ENCODE measurements at places on chromosomes 2 and 18.

- peak; percentile 61 for DNase-seq
These were observed 537 bp downstream of the AGFG1 start for GRCh38 chr2:227472265-227473121.

DNA sequence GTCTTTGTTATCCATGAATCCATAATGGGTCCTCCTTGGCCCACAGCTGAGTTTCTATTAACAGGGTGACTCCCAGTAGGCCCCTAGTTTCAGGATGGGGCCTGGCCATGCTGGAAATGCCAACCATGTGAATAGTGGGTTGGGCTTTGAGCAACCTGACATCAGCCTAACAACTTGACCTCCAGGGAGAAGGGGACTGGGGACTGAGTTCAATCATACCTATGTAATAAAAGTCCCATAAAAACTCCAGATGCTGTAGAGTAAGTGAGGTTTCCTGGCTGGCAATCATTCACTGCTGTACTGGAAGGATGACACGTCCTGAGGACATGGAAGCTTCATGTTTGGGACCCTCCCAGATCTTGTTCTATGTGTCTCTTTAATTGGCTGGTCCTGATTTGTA, 7.9 kb downstream of the REV1 start:
- DNase-seq, result peak; percentile 53

- DNase-seq, result no peak
These were observed 282.0 kb downstream of the DPP10 start for GRCh38 chr2:114724454-114724853.

GRCh38 chr18:29644276-29644675, 1398.3 kb downstream of the DSC3 start:
- no peak for DNase-seq

DNA sequence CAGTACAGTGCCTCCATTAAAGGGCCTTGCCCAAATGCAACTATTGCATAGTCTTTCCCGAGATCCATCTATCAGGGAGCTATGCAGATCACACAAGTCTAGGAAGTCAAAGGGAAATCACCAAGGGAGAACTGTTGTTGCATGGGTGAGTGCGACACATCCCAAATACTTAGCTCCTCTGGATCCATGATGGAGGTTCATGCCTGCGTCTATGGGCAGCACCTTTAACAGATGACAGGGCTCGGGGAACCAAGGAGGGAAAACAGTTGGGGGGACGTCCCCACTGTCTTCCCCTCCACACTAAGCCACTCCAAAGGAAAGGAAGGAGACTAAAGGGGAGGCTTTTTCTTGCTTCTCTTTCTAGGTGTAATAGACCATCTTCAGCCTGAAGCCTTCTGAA, 552.8 kb upstream of the PKDCC start:
- DNase-seq, result peak; percentile 11

DNA sequence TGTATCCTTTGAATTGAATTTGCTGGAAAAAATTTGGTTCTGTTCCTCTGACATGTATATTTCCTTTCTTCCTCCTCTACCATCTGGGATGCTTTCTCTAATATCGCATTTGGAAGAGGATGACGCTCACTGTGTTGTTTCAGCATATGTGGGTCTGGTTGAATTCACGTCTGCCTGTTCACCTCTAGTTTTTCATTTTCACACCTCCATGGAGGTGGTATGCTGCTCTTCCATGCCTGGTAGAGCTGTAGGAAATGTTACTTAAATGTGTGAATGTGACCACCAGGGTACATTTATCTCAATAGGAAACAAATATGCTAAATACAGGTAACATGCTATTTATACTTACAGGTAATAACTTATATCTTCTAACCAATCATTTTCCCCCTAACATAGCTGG, 44.5 kb downstream of the TSHZ1 start:
- no peak for DNase-seq

DNA sequence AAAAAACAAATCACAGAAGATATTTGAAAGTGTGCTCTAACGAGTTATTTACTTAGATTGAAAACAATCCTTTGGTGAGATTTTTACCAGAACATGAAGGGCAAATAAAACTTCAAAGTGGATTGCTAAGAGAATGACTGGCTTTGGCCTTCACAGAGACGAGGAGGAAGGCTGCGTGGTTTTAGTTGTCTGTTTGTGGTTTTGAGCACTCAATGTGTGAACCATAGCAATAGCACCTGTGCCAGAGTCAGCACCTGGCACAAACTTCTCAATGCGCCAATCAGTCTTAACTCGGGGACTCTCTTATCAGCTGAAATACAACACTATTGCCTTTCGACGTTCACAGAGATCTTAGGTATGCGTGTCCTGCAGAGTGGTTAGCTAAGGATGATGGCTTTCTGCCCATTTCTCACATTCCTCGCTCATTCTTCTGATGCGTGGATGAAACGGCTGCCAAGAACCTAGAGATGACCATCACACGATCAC, 70.0 kb downstream of the MBP start:
- no peak for DNase-seq

DNA sequence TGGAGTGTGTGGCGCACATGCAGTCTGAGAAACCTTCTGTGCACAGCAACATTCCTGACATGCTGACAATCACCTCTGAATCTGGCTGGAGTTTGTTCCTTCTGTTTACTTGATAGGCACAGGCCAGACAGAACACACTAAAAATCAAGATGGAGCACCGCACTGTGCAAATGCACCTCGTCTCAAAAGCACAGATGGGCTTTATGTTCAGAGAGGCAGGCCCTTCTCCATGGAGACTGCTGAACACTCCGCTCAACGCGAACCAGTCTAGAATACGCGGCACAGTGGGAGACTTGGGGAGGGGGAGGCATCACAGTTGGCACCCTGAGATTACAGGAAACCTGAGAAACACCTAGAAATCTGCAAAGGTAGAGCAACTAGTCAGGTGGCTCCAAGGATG, 58.4 kb upstream of the DNMT3A start:
- no peak for DNase-seq

DNA sequence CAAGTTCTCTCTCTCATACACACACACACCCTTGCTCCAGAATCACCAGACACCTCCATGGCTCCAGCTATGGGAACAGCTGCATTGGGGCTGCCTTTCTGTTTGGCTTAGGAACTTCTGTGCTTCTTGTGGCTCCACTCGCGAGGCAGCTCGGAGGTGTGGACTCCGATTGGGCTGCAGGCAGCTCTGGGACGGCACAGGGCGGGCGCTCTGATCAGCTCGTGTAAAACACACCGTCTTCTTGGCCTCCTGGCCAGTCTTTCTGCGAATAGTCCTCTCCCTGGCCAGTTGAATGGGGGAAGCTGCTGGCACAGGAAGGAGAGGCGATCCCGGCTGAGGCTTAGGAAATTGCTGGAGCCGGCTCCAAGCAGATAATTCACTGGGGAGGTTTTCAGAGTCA, 22.4 kb downstream of the FOSL2 start:
- DNase-seq, result no peak

- DNase-seq, result no peak
These were observed 255.8 kb downstream of the ASXL3 start for GRCh38 chr18:33833842-33834241.

DNA sequence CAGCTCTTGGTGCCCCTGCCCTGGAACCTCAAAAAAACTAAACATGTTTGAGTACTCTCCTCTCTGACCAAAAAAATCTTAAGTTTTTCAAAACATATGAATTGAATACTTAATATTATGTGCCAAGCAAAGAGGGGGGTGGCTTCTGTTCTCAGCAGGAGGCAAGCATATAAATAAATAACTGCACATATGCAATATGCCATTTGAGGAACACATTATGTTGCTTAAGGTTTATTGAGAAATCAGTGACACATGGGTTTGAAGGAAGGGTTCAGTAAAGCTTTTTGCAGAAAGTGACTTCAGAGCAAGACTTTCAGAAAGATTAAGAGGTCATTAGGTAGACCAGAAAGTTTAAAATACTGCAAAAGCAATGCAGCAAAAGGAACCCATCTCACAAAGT, 429.2 kb downstream of the TDRD15 start:
- DNase-seq, result no peak

GRCh38 chr2:74597410-74597809, 42.9 kb downstream of the DOK1 start:
- DNase-seq, result no peak

DNA sequence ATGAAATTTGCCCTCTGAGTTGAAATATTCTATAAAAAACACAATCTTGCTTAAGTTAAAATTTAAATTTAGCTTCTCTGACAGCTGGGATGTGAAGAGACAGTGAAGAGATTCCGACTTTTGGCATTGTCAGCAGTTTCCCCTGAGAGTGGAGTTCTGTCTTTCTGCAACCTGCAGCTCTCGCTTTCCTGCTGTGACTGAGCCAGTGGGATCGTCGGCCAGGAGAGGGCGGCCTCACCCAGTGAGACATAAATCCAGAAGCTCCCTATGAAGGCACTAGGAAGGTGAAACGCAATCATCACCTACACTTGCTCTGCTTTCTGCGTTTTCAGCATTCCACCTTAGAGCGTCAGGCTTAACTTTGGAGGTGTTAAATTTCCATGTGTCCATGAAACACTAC, 75.4 kb upstream of the HNMT start:
- peak; percentile 28 for DNase-seq

DNA sequence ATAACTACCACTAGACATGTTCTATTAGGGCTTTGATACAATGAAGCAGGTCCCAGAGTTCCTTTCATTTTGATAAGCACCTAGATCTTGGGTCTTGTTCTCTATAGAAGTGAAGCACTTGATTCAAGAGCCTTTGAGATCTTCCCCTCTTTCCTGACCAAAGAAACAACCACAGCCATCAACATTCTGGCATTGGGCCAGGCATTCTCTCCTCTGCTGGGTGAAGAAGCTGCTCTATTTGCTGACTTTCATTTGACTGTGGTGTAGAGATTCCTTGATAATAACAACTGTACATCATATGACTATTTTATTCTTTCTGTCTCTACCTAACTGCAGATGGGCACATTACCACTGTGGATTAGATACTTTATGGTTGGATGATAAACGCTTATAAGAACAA, 96.6 kb upstream of the LYPD1 start:
- DNase-seq, result peak; percentile 5

DNA sequence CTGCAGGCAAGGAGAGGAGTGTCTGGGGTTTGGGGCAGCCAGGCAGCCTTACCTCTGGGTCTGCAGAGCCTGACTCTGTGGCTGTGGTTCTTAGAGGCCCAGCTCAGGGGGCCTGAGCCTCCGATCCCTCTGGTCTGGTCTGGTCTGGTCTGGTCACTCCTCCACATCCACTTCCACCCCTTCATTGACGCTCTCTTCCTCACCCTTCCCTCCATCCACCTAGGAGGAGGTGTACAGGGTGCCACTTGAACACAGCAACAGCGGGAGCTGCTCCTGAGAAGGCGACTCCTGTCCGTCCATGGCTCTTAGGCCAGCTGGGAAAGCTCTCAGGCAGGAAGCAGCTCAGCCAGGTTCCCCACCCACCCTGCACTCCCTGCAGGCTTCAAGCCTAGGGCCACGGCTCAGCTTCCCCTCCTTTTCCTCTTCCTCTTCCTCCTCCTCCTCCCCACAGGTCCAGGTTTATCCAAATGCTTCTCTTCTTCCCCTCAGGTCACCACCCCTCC, 16.9 kb downstream of the GPR55 start:
- DNase-seq, result no peak

DNA sequence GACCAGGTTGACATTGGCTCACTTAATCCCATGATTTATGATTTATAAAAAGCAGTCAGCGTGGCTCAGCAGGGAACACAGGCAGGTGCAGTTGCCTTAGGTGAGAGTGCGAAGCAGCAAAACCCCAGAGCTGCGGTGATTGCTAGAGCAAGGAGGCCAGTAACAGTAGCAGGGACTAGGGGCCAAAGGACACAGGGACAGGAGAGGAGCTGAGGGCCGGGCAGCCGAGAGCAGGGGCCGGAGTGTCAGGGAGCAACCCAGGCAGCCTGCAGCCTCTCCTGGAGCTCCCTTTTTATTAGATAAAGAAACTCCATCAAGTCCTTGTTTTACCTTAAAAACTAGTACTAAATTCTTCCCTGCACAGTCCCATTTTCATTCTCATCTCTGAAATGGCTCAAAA, 4.3 kb downstream of the MC2R start:
- no peak for DNase-seq

DNA sequence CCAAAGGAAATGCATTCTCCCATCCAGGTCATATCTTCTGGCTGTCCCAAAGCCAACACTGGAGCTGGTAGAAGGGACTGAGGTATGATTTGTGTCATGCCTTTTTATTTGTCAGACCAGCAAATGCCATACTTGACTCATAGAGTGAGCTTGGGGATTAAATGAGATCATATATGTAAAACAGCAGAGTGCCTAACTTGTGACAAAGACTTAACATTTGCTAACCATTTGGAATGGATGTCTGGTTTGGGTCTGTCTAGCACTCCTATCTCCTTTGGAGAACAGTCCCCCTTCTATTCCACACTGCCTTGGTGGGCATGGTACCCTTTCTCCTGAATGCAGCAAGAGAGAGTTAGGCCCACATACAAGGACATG, 128.5 kb upstream of the LGALSL start:
- no peak for DNase-seq

DNA sequence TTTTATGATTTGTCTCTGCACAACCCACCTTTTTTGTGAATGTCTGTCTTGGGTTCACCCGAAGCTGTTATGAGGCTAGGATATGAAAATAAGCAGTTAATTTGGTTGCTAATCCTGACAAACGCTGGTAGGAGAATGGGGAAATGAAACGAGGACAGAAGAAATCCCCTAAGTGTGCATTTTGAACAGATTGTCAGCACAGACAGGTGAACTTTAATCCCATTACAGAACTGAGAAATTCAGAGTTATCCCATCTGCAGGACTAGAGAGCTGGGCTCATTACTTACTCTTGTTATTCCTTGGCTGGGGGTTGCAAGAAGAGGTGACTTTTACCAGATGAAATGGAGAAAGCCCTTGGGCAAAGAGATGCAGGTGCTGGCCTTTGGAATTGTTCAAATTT, 123.3 kb upstream of the NYAP2 start:
- DNase-seq, result no peak

GRCh38 chr2:128456281-128456680, 137.6 kb upstream of the HS6ST1 start:
- DNase-seq, result no peak

DNA sequence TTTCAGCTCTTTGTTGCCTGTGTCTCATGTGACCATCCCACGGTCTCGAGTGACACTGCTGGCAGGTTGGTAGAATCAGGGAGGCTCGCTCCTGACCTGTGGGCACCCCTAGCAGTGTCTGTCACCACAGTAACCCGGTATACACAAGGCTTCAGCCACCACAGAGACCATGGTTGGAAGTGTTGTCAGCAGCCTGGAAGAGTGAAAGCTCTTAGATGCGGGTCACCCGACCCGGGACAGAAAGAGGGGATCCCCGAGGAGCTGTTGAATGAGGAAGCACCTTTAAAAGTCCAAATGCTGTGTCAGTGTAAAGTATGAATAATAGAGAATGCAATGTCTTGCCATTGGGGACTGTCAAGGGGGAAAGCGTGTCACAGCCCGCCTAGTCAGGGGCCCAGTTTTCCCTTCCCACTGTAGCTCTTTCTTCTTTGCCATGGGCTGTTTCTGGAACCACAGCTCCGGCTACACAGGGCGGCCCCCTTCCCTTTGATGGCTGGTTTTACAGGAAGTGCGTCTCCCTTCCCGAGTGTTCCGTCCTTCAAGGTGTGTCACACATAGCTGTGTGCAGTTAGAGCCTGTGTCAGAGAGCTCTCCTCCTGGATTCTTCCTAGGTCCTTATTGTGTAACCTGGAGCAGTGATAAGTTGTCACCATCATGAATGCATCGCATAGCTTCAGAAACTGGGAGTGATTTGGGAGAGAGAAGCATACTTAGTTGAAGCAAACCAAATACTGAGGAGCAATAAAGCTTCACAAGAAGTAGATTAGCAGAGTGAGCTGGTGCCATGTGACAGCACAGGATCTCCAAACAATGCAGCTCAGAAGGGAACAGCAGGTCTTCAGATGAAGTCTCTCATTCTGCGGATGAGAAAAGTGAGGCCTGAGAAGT, 81.4 kb downstream of the MTCL1 start:
- peak; percentile 35 for DNase-seq

Measured in hematopoietic multipotent progenitor cell treated with erythropoietin and hydrocortisone succinate and interleukin-3 and kit ligand, for 4 days (in vitro differentiated cells).